Activated naive CD4-positive, alpha-beta T cell treated with anti-CD3 and anti-CD28 coated beads for 36 hours (primary cell): ENCODE measurements at places on chromosomes 11 and 22. TPM values are rescaled to one million over a fixed set of nuclear protein-coding genes. Genes with fewer than 3 reads are reported as not detected.

GRCh38 chr11:65588199-65589054 is 7.2 kb downstream of the KCNK7 start:
- H3K4me3 ChIP-seq: no peak overlapping the region
- H3K27me3 ChIP-seq: no peaks in the 10 kb centered on the region
- DNase-seq: peak; percentile 86
- H3K4me1 ChIP-seq: peaks cover 29% of the 10 kb centered on the region
- H3K27ac ChIP-seq: peak overlapping the region; percentile 90

DNA sequence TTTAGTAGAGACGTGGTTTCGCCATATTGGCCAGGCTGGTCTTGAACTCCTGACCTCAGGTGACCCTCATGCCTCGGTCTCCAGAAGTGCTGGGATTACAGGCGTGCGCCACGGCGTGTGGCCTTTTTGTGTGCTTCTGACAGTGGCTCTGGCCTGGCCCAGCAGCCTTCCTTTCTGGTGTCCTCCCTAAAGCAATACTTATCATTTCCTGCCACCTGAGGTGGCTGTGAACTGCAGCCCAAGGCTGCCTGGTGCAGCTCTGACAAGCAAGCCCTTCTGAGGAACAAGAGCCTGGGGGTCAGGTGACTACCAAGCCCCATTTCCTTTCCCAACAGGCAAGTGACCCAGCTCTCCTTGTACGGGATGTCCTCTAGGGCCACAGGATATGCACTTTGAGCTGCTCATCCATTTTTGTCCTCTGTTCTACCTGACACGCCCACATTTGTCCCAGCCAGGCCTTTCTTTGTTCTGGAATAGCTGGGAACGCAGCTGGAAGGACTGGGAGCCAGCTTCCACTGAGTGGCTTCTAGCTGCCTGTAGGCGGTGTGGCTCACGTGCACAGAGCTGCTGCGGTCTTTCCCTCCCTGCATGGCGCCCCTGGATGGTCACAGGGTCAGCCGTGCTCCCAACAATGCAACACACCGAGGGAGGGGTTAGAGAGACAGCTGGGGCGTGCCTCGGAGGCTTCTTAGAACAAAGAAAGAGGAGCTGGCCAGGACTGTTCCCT is 12.3 kb upstream of the BID start:
- peaks cover 9% of the 10 kb centered on the region for H3K4me1 ChIP-seq
- no peak for DNase-seq
- H3K27ac ChIP-seq: no peak overlapping the region
- no peaks in the 10 kb centered on the region for H3K36me3 ChIP-seq
- no peaks in the 10 kb centered on the region for H3K27me3 ChIP-seq

- H3K36me3 ChIP-seq: peaks cover 6% of the 10 kb centered on the region
- no peak overlapping the region for H3K4me3 ChIP-seq
- DNase-seq: no peak
- H3K27ac ChIP-seq: no peak overlapping the region
- no peaks in the 10 kb centered on the region for H3K27me3 ChIP-seq
These were observed 2.2 kb upstream of the TMEM216 start for GRCh38 chr11:61390161-61390560.

- H3K36me3 ChIP-seq: peaks cover 58% of the 10 kb centered on the region
- peak overlapping the region; percentile 97 for H3K4me3 ChIP-seq
- H3K4me1 ChIP-seq: peaks cover 69% of the 10 kb centered on the region
- H3K27ac ChIP-seq: peak overlapping the region; percentile 93
These were observed 634 bp downstream of the TIMM8B start for GRCh38 chr11:112085822-112086421.

DNA sequence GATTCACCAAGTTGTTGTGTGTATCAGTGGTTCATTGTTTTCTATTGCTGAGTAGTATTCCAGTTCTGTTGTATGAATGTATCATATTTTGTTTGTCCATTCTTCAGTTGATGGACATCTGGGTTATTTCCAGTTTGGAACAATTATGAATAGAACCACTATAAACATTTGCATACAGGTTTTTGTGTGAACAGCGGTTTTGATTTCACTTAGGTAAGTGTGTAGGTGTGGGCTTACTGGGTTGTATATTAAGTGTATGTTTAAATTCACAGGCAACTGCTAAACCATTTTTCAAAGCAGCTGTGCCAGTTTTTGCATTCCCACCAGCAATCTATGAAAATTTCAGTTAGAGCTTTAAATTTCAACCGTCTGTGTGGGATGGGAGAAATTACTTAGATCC is 217.8 kb downstream of the NELL1 start:
- H3K4me3 ChIP-seq: no peak overlapping the region
- no peak for DNase-seq
- H3K27ac ChIP-seq: no peak overlapping the region
- no peaks in the 10 kb centered on the region for H3K27me3 ChIP-seq

- H3K4me1 ChIP-seq: peaks cover 7% of the 10 kb centered on the region
- H3K27ac ChIP-seq: no peak overlapping the region
- no peak overlapping the region for H3K4me3 ChIP-seq
- peaks cover 23% of the 10 kb centered on the region for H3K36me3 ChIP-seq
- no peaks in the 10 kb centered on the region for H3K27me3 ChIP-seq
- DNase-seq: no peak
These were observed 14.1 kb downstream of the FRMD8 start for GRCh38 chr11:65400307-65401072.

DNA sequence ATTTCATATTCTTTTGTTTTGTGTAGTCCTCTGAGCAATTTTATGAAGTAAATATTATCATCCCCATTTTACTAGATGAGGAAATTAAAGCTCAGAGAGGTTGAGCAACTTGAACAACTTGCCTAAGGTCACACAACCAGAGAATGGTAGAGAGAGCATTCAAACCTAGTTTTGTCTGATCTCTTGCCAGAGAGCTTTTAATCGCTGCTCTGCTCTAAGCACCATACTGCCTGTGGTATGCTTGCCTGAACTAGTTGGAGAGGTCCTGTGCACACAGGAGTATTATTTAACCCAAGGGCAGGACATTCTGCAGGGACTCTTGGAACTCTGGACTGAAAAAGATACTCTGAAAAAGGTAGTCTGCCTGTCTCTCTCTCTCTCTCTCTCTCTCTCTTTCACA is 38.5 kb downstream of the TRAF6 start:
- no peak overlapping the region for H3K4me3 ChIP-seq
- no peaks in the 10 kb centered on the region for H3K27me3 ChIP-seq
- H3K27ac ChIP-seq: no peak overlapping the region

DNA sequence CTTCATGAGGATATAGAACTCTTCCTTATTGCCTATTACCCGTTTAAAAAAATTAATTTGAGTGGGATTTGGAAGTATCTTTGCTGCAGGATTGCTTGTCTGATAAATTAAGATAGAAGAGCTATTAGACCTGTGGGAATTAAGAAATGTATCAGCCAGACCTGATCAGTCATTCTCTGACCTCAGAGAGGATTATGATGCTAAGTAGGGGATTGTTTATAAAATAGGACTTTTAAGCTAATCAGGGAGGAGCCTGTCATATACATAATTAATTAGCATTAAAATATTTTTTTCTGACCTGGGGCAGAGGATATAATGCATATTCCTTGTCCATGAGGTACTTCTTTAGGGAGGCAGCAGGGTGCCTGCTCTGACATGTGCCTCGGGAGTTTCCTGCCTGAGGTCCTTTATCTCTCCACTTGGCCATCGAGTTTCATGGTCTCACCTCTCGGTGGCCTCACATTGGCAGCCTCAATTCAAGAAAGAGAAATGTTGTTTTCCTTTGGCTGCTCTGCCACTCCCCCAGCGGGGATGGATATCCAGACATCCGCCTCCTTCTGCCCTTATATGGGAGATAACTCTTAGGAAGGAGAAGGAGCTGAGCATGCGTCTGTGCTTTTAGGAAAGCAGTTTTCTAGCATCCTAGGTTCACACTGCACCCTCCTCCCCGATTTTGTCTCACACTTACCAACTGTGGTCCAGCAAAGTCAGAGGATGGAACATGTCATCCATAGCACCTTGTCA is 41.1 kb downstream of the DIXDC1 start:
- DNase-seq: no peak
- H3K4me3 ChIP-seq: peak overlapping the region; percentile 66
- peaks cover 30% of the 10 kb centered on the region for H3K27me3 ChIP-seq
- H3K36me3 ChIP-seq: peaks cover 2% of the 10 kb centered on the region
- no peak overlapping the region for H3K27ac ChIP-seq

GRCh38 chr22:49026494-49027367 is 800.9 kb downstream of the BRD1 start:
- H3K4me3 ChIP-seq: no peak overlapping the region
- H3K27me3 ChIP-seq: peaks cover 3% of the 10 kb centered on the region
- H3K4me1 ChIP-seq: no peaks in the 10 kb centered on the region

DNA sequence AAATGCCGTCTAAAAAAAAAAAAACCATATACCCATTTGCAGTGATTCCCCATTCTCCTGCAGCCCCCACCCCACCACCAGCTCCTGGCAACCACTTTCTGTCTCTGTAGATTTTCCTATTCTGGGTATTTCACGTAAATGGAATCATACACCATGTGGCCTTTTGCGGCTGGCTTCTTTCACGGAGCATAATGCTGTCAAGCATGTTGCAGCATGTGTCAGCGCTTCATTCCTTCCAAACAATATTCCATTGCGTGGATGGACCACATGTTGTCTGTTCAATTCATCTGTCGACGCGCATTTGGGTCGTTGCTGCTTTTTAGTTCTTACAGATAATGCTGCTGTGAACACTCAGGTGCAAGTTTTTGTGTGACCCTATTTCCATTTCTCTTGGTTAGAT is 14.8 kb upstream of the EMID1 start:
- no peak overlapping the region for H3K4me3 ChIP-seq
- DNase-seq: no peak
- H3K27ac ChIP-seq: no peak overlapping the region
- H3K36me3 ChIP-seq: no peaks in the 10 kb centered on the region
- peaks cover 3% of the 10 kb centered on the region for H3K27me3 ChIP-seq

- H3K36me3 ChIP-seq: no peaks in the 10 kb centered on the region
- H3K27me3 ChIP-seq: peaks cover 8% of the 10 kb centered on the region
- no peaks in the 10 kb centered on the region for H3K4me1 ChIP-seq
These were observed 10.9 kb downstream of the PRRG4 start for GRCh38 chr11:32840587-32840986.

DNA sequence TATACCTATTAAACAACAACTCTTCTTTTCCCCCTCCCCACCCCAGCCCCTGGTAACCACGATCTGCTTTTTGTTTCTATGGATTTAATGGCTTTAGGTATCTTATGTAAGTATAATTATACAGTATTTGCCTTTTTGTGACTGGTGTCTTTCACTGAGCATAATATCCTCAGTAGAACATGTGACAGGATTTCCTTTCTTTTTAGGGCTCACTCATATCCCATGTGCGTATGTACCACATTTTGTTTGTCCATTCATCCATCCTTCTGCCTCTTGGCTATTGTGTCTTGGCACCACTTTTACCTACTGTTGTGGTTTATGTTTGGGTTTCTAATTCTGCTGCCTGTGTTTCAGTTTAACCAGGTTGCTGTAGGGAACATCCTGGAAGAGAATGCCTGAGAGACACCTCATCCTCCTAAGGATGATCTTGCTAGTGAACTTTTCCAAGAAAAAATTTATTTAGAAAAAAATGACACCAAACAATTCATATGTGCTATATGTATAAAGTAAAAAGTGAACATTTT is 77.6 kb upstream of the SESN3 start:
- no peak overlapping the region for H3K4me3 ChIP-seq
- H3K4me1 ChIP-seq: peaks cover 18% of the 10 kb centered on the region
- H3K36me3 ChIP-seq: no peaks in the 10 kb centered on the region
- no peak overlapping the region for H3K27ac ChIP-seq
- DNase-seq: no peak

DNA sequence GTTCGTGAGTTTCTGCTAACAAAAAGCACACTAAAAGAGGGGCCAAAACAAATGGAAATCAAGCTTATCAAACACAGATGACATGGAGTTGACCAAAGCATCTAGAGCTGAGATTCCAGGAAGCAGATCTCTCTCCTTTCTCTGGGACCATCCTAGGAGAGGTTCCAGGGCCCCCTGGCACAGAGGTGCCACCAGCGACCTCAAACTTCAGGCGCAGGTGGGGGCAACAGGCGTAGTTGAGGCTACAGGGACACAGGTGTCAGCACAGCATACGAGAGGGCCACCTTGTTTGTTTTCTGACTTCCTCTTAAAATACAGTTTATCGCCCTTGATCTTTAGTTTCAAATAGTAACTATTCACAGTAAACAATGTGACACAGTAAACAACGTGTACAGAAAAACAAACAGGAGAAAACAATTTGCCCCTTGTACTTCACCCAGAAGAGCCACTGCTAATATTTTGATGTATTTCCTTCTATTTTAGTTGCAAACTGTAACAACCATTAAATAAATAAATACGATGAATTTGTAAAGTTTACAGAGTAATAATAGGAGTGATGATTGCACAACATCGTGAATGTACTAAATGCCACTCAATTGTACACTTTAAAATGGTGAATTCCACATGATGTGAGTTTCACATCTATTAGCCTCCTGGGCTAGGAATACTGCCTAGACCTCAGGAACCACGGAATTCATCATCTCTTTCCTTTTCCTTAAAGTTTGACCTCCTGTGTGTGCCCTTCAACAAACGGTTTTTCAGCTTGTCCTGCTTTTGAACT is 52.2 kb downstream of the IGLL5 start:
- H3K27ac ChIP-seq: no peak overlapping the region
- no peak overlapping the region for H3K4me3 ChIP-seq
- no peaks in the 10 kb centered on the region for H3K36me3 ChIP-seq
- no peak for DNase-seq
- H3K27me3 ChIP-seq: peaks cover 2% of the 10 kb centered on the region

DNA sequence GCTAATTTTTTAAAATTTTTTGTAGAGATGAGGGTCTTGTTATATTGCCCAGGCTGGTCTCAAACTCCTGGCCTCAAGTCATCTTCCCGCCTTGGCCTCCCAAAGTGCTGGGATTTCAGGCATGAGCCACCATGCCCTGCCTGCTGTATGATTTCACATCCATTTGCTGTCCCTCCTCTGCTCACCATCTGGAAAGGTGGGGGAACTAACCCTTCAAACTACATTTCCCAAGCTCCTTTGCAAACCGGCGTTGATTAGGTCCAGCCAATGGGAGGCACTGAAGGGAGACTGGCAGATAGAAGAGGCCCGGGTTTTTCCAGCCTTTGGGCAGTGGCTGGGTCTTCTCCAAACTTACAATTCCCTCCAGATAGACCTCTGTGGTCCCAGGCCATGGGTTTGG is 19.3 kb downstream of the RFPL1 start:
- H3K27me3 ChIP-seq: no peaks in the 10 kb centered on the region
- DNase-seq: peak; percentile 12
- H3K36me3 ChIP-seq: no peaks in the 10 kb centered on the region
- H3K27ac ChIP-seq: no peak overlapping the region
- H3K4me3 ChIP-seq: no peak overlapping the region

GRCh38 chr11:78906566-78906965 is 331.9 kb upstream of the NARS2 start:
- DNase-seq: no peak
- H3K4me1 ChIP-seq: no peaks in the 10 kb centered on the region
- no peaks in the 10 kb centered on the region for H3K36me3 ChIP-seq
- no peak overlapping the region for H3K4me3 ChIP-seq
- H3K27me3 ChIP-seq: peaks cover 15% of the 10 kb centered on the region

TENM4 gene
- not detected for total RNA-seq

HEPHL1 gene
- total RNA-seq: not detected

SLC25A1 gene
- 58.4 TPM for total RNA-seq

C11orf91 gene
- not detected for total RNA-seq

FAM83F gene
- total RNA-seq: 1.9 TPM

GGT5 gene
- total RNA-seq: not detected
